ENCODE measurements at places on chromosomes 2 and 18.

DNA sequence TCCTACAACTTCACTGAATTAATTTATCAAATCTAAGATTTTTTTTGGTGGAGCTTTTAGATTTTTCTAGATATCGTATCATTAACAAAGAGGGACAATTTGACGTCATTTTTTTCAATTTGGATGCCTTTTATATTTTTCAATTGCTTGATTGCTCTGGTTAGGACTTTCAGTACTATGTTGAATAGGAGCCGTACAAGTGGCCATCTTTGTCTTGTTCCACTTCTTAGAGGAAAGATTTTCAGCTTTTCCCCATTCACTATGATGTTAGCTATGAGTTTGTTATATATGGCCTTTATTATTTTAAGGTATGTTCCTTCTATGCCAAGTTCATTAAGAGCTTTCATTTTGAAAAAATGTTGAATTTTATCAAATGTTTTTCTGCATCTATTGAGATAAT, 86.4 kb upstream of the MYCN start:
- DNase-seq: no peak

- DNase-seq: no peak
These were observed 115.8 kb downstream of the SPHKAP start for GRCh38 chr2:228065686-228066085.

- DNase-seq: no peak
These were observed 163.9 kb downstream of the GFPT1 start for GRCh38 chr2:69222953-69223658.

DNA sequence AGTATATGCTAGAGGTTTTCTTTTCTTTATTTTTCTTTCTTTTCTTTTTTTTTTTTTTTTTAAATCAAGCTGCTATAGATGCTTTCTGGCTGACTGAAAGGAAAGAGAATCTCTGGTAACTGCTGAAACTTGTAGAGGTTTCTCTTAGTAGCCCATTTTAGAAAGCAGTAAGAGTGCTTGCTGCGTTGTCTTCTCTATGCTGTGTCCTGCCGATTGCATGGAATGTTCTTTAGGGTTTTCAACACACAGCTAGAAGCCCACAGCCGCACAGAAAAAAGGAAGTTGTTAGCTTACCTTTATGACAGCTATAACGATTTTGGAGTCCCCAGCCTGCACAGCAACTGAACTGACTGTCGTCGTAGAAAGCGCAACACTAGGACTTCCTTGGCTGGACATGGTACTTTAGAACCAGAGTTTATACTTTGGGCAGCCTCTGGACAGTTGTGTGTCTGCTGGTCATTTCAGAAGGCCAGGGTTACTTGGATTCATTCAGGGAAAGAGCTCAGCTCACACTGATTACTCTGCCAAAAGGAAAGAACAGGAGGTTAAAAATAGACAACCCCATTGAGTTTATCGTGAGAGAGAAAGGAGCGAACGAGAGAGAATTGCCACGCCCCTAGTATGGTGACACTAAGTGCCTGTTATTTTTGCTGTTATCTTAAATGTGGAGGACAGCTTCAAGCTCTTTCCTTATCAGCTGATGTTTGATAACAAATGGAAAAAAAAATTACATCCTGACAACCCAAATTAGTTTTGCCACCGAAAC, at the start of gene CCDC141:
Gene CCDC141 (minus strand): TSS at position 592 of the 766 bp plus-strand sequence. CDS start 196 bp downstream, at position 396.
- DNase-seq: no peak

- no peak for DNase-seq
These were observed 94.1 kb downstream of the FAM161A start for GRCh38 chr2:61759718-61760117.

DNA sequence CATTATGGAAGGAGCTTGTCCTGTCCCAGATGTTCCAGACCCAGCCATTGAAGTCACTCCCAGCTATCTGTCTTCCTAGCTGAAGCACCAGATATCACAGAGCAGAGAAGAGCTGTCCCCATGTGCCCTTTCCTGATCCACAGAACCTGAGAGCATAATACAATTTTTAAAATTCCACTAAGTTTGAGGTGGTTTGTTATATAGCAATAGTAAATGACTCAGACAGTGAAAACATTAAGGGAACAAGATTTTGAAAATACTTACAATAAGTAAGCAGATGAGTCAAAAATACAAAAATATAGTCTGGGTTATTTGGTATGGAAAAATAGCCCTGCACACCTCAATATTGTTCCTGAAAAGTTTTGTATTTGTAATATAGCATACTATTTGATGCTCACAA, 85.8 kb upstream of the GLS start:
- no peak for DNase-seq

DNA sequence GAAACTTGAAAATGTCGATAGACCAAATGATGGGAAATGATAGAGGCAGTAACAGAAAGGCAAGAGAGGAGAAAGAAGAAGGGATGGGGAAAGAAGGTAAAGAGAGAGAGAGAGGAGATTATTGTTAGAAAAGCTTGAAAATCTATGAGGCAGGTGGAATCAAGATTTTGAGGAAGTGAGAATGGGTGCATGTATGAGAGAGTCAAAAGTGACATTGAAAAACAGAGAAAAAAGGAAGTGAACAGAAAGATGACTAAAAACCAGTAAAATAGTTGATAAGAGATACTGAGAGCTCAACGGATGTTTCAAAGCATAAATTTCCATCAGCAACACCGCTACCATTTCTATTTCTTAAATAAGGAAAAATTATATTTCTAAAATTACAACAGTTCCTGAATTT, 327.4 kb upstream of the CWC22 start:
- no peak for DNase-seq

DNA sequence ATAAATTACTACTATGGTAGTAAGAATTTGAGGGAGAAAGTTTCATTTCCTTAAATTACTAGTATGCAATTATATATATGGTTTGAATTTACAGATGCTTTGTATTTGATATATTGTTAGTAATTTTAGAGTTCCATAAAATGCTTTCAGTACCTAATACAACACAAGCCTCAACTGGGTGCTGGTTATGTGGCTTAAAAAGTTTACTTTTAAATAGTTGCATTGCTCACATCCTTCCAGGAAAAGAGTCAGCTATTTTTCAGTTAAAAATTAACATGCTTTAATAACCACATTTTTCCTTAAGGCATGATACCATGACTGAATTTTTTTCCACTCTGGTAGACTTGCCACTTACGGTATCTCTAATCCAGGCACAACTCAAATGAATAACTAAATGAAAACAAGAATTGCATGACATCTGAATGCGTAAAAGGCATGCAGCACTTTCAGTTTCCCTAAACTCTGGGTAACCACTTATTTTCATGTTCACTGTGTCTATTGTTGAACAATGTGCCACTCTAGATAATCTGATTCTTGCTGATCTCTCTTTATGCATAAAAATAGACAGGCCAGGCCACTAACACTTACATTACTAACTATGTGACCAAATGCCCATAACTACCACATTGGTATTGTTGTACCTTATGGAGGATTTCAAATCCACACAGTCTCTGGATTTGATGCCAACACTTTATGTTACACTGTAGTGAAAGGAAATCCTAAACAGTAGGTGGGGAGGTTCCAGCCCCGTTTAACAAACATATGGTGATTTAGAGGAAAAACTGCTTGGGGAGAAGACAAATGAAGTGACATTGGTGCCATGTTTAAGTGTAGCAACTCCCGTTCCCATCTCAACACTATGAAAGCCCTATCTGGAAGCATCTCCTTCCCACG, 35.5 kb upstream of the SLC35F5 start:
- DNase-seq: no peak

- DNase-seq: no peak
These were observed 1.1 kb downstream of the PRKRA start for GRCh38 chr2:178449700-178450523.

- no peak for DNase-seq
These were observed 146.0 kb downstream of the FAM210A start for GRCh38 chr18:13580351-13580750.

DNA sequence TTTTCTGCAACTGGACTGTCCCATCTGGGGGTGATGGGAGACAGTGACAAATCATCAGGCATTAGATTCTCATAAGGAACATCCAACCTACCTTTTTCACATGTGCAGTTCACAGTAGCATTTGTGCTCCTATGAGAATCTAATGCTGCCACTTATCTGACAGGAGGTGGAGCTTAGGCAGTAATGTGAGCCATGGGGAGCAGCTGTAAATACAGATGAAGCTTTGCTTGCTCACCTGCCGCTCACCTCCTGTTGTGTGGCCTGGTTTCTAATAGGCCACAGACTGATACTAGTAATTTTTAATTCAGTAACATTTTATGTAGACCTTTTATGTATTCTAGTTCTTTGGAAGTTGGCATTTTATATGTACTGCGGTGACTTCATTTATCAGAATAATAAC, 180.1 kb upstream of the SPOPL start:
- no peak for DNase-seq

DNA sequence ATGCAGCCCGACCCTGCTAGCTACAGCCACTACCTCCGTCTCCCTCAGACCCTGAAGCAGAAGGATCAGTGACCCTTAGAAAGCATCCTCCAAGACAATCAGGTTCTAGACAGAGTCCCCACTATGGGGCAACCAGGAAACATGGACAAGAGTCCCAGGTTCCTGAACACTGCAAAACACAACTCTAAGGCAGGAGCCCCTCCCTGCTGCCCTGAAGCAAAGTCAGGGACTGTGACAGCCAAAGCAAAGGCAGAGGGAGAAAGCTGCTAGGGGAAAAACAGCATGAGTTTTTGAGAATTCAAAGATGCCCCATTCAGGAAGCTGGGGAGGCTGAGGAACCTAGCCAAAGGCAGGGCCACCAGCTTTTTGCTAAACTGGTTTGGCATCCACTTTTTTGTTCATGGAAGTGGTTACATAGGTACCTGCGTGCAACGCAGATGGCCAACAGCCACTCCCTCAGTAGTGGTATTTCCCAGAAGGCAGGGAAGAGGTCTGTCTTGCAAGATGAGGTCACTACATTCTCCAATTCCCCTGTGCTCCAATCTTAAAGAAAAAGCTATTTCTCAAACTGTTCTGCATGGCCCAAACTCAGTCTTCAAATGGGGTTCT, 33.2 kb downstream of the MYO5B start:
- DNase-seq: no peak

- no peak for DNase-seq
These were observed 536.5 kb upstream of the CRIM1 start for GRCh38 chr2:35819033-35819432.

DNA sequence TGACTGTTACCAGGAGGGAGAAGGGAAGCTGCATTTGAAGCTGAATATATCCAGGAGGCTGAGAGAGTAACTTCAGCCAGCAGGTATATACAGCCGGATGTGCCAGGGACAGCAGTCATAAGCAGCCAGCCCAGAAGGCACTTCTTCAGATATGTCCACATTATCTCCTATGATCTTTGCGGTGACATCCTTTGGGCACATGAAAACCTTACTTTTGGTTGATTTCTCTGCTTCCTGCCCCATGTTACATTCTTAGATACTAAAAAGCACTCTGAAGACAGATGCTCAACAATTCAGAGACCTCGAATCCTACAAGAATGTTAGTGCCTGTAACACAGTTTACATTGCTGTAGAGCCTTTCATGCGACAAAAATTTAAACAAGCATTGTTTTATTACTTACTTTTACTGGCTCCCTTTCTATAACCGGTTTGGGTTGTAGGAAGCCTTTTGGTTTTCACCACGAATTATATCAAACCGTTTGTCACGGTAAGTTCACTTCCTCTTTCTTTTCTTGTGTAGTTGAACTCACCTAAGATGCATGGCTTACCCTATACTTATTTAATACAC, 50.3 kb upstream of the TLK1 start:
- peak; percentile 8 for DNase-seq

- peak; percentile 35 for DNase-seq
These were observed at the start of gene FAM110C for GRCh38 chr2:46471-47345. Gene FAM110C, minus strand, starts transcription at chr2:46505. Its CDS starts 120 bp downstream, at chr2:46385.

GRCh38 chr2:145194673-145195072, 674.8 kb upstream of the ZEB2 start:
- no peak for DNase-seq

DNA sequence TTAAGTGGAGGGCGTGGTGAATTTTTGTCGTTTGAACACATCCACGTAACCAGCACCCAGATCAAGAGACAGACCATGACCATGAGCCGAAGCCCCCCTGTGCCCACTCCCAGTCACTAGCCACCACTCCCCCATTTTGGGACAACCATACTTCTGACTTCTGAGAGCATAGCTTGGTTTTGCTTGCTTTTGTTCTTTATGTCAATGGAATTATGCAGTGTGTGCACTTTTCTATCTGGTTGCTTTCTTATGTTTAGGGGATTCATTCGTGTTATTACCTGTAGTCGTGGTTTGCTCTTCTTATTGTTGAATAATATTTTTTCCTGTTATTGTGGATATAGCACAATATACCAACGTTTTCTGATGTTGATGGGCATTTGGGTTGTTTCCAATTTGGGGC, 141.7 kb downstream of the GLI2 start:
- no peak for DNase-seq

DNA sequence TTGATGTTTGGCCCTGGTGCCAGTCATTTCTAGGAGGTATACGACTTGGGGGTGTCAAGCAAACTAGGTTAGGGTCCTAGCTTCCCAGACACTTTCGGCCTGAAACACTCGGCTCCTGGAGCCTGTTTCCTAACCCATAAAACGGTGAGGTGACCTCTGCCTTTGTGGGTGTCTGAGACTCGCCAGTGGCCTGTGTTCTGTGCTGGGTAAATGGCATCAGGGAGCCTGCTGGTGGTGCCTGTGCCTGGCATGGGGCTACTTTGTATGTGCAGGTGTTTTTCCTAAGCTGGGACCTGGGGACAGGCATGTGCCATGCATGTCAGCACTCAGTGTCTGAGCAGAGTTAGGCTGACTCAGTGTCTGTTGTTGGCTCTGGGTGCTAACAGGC, 139.2 kb downstream of the GLI2 start:
- no peak for DNase-seq

DNA sequence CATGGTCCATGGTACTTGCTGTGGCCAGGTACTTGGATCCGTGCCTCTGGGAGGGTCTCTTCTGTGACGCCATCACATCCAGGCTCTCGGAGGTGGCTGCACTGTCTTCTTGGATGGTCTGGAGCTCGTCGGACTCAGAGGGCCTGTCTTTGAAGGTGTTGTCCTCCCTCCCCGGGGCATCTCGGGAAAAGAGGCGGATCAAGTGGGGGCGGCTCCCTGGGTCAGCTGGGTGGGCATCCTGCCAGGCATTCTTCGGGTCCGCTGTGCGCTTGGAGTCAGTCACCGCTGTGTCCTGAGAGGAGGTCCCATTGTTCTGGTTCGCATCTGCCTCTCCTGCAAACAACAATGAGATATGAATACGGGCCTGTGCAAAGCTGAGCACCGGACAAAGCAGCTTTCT, 115.6 kb downstream of the MBP start:
- no peak for DNase-seq

- DNase-seq: no peak
These were observed 162.8 kb downstream of the SMAD2 start for GRCh38 chr18:47767699-47768098.

GRCh38 chr2:100136310-100136709, 6.1 kb downstream of the AFF3 start:
- no peak for DNase-seq

Measured in stimulated activated CD8-positive, alpha-beta memory T cell treated with anti-CD3 and anti-CD28 coated beads, Interleukin-15, amount 100 ng/mL, for 4 hours (primary cell).